GM04503 (cell line): ENCODE measurements at places on chromosomes 7 and 10.

DNA sequence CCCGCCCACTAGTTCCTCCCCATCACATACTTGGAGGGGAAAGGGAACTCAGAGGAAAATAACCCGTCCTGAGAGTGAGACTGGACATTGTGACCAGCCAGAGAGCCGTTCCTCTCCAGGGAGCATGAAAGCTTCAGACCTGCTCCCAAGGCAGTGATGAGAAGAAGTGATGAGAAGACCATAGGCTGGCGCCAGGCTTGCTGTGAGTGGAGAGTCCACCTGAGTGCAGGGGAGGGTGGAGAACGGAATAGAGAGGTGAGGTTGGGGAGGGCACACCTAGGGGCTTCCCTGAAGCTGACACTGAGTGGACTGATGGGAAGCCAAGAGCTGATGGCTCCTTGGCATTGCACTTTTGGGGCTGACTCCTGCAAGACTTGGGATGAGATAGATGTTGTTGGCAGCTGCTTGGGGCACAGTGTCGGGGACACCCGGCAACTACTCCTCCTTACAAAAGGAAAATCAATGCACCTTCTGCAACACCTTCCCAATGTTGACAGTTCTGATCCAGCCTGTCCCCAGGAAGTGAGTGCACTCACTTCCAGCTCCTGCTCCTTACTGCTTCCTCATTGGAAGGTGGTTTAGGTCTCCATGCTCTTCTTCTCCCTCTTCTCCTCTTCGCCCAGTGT, 79.4 kb downstream of the EMX2 start:
- DNase-seq = no peak

GRCh38 chr10:53476650-53477312, 704.2 kb upstream of the MBL2 start:
- DNase-seq = no peak

GRCh38 chr10:17912754-17913153, 39.0 kb upstream of the SLC39A12 start:
- no peak for DNase-seq

DNA sequence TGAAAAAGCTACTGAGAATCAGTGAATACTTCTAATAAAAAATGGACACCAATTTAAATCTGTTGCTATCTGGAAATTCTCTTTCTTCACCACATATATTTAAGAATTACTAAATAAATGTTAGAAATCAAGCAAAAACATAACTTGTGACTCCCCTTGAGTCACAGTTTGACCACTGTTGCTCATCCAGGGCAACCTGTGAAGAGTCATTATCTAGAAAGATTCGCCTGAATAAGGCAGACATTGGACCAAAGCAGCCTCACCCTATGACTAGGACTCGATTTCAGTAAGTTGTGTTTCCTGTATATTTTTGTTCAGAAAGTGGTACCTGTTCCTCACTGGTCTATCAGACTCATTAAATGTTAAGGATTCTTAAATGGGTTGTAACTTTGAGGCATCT, 572.4 kb downstream of the ATRNL1 start:
- DNase-seq = no peak

GRCh38 chr7:134414109-134414508, 44.8 kb downstream of the AKR1B1 start:
- DNase-seq = no peak

DNA sequence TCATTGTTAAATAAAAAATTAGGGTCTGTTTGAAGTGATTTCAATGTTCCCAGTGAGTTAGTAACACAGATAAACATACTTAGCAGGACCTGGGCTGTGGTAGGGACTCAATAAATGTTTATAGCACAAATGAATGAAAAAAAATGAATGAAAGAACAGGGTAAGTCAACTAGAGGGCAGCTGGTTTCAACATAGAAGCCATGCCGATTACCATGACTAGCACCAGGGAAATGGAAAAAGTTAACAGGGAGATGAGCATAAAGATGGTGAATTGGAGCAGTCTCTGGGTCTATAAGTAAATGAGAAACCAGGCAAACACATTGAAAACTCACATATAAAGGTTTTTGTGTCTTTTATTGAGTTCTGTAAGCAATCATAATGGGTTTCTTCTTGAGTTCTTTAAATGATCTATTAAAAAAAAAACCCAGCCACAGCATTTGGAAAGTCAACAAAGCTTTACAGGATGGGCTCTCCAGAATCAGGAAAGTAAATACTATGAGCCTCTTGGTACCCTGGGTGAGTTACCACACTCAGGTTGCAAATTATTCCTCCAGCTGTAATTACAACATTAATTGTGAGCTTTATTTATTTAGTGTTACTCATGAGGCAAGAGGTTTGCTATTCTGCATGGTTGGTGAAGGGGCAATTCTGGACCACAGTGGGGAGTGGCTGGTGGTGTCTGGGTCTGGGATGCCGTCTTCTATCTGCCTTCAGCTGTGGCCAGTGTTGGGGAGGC, 46.1 kb upstream of the MTPN start:
- no peak for DNase-seq

DNA sequence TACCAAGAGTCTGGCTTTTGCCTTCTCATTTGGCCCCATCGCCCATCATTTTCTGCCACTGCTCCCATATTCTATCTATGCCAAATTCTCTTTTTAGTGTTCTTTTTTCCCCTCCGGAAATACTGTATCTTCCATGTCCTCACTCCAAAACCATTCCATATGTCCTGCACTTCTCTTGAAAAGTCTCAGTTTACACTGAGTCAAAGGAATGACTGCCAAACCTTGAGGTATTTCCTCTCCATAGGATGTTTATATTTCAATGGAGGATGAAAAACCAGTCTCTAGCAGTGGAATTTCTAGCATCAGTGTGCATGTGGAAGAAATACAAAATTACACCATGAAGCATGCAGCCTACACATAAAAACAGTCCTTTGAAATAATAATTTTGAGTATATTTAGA, 121.4 kb upstream of the PHYHIPL start:
- DNase-seq = no peak

DNA sequence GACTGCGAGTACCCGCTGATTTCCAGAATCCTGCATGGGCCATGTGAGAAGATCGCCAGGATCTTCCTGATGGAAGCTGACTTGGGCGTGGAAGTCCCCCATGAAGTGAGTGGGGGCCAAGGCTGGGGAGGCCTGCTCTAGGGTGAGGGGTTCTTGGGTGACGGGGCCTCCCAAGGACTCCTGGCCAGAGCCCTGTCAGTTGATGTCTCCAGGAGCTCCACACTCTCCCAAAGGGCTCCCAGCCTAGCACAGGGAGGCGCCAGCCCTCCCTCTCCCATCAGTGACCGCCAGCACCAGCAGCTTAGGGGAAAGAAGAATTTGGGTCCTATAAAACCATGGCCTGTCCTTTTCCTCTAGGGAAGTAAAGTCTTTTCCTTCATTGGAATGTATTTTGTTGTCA, 9.8 kb upstream of the ZNF22 start:
- no peak for DNase-seq

GRCh38 chr10:91684841-91685240, 52.0 kb upstream of the PPP1R3C start:
- no peak for DNase-seq

GRCh38 chr7:87148332-87148955, 3.8 kb upstream of the DMTF1 start:
- peak; percentile 14 for DNase-seq
